Activated CD8-positive, alpha-beta T cell treated with anti-CD3 and anti-CD28 coated beads for 36 hours (primary cell): ENCODE measurements at places on chromosomes 3 and 15.

DNA sequence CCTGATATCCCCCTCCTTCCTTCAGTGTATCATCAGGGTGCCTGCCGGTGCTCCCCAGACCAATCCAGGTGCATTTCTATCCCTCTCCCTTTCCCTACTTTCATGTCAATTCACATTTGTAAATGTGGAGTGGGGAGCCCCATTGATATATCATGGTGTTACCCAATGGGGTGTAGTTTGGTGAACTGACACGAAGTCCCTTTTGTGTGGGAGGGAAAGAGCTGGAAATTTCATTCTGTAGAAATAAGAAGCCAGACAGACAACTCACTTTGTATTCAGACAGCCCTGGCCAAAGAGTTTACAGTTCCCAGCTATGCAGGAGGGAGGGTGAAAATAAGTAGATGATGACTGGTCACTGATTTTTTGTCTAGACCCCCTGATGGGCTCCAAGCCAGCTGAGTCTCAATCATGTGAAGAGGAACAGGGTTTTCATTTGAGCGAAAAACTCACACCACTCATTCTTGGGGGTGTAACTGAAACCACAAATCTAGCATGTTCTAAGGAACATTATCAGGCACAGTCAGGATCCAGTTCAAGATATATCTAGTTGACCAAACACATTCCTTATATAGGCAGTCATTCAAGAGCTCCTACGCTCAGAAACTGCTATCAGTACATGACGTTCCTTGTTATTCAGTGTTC, 58.9 kb downstream of the LMCD1 start:
- H3K4me3 ChIP-seq = no peak overlapping the region
- H3K4me1 ChIP-seq = no peaks in the 10 kb centered on the region
- H3K27me3 ChIP-seq = peaks cover 2% of the 10 kb centered on the region
- H3K36me3 ChIP-seq = no peaks in the 10 kb centered on the region

- H3K36me3 ChIP-seq = peaks cover 1% of the 10 kb centered on the region
- no peaks in the 10 kb centered on the region for H3K27me3 ChIP-seq
- no peak overlapping the region for H3K27ac ChIP-seq
Observed at GRCh38 chr3:123618768-123619484, 34.1 kb upstream of the HACD2 start.

DNA sequence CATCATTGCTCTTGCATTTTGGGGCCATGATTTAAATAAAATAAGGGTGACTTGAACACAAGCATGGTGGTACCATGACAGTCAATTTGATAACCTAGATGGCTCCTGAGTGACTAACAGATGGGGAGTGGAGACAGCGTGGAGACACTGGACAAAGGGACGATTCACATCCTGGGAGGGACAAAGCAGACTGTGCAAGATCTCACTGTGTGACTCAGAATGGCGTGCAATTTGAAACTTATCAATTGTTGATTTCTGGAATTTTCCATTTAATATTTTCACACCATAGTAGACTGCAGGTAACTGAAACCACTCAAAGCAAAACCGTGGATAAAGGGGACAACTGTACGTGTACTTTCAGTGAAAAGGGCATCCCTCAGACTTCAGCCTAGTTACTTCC, 25.5 kb downstream of the MCCC1 start:
- H3K4me1 ChIP-seq = peaks cover 16% of the 10 kb centered on the region
- no peak overlapping the region for H3K4me3 ChIP-seq
- H3K36me3 ChIP-seq = peaks cover 58% of the 10 kb centered on the region
- peak; percentile 12 for DNase-seq

DNA sequence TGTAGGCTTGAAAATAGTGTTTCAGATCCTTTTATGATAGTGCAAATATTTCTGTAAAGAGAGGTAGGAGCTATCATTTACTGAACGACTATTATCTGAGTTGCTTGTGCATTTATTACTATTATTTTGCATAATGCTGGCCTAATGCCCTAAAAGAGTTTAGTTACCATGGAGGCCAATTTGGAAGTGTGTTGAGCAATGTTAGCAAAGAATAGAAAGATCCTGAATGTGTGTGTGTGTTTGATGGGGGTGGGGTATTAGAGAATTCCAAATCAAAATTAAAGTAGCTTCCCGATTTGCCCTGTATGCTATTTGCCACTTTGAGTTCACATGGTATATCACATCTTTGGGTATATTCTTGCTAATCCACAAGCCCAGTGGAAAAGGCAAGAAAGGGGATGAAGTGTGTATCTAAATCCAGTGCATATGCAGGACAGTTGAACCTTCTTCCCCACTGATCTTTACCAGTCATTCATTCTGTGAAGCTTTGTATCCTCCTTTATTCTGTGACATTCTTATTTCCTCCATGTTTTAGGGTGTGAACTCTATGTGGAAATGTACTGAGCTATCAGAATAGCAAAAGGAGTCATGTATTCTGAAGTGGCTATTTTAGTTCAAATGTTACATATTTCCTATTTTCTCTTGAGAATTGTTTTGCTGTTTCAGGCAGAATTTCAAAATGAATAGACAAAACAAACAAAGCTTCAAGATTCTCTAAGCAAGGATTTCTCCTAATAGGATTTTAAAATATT, 45.7 kb upstream of the PLSCR5 start:
- H3K27me3 ChIP-seq = no peaks in the 10 kb centered on the region
- no peaks in the 10 kb centered on the region for H3K4me1 ChIP-seq
- DNase-seq = no peak
- no peak overlapping the region for H3K4me3 ChIP-seq
- H3K36me3 ChIP-seq = no peaks in the 10 kb centered on the region

DNA sequence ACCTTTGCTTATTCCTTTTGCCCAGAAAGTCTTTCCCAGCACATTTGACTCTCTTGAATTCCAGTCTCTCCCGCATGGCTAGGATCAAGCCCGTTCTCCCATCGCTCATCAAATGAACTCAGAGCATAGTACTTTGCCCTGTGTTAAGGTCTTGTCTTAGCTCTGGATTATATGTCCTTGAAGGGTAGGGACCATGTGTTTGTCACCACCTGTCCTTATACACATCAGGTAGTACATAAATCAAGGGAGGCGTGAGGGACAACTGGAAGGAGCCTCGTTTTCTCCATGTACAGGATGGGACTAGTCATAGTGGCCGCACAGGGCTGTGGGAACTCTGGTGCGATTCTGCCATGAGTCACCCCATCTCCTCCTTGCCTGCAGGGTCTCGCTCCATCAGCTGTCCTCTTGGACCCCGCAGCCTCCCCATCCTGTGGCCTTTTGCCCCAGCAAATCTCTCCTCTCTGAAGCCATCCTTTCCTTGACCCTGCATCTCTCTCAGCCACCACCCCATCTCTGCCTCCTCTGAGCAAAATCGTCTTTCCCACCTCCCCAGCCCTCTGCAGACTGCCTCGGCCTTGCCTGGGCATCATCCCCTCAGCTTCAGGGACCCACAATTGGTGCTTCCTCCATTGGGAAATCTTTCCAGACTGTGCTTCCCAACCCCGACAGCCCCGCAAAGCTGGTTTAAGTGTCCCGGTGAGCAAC, 33.4 kb upstream of the RAB6B start:
- no peak for DNase-seq
- no peak overlapping the region for H3K27ac ChIP-seq
- no peaks in the 10 kb centered on the region for H3K36me3 ChIP-seq
- peaks cover 3% of the 10 kb centered on the region for H3K27me3 ChIP-seq

DNA sequence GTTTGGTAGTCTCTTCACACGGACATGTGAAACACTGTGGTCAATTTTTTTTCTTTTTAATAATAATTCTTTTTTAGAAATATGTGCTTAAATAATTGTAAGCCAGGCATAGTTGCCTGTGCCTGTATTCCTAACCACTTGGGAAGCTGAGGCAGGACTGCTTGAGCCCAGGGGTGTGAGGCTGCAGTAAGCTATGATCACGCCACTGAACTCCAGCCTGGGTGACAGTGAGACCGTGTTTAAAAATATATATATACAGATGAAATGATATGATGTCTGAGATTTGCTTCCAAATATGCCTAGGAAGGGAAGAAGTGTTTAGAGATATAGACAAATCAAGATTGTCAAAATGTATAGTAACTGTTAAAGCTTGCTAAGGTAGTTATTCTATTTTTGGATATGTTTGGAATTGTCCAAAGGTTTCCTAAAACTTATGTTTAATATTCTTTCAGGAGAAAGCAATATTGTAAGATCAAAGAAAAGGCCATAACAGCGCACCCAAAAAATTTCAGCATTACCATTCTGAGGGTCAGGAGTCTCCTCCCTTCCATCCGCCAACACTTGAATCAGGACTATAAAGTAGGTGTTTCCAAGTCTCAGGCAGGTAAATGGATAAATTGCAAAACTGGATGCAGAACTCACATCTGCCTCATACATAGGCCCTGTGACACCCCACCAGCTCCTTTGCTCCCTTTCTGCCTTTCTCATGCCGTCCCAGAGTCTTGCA, 532 bp upstream of the SELENOT start:
- DNase-seq = no peak
- peak overlapping the region; percentile 97 for H3K27ac ChIP-seq
- H3K4me1 ChIP-seq = peaks cover 52% of the 10 kb centered on the region
- H3K36me3 ChIP-seq = peaks cover 35% of the 10 kb centered on the region

DNA sequence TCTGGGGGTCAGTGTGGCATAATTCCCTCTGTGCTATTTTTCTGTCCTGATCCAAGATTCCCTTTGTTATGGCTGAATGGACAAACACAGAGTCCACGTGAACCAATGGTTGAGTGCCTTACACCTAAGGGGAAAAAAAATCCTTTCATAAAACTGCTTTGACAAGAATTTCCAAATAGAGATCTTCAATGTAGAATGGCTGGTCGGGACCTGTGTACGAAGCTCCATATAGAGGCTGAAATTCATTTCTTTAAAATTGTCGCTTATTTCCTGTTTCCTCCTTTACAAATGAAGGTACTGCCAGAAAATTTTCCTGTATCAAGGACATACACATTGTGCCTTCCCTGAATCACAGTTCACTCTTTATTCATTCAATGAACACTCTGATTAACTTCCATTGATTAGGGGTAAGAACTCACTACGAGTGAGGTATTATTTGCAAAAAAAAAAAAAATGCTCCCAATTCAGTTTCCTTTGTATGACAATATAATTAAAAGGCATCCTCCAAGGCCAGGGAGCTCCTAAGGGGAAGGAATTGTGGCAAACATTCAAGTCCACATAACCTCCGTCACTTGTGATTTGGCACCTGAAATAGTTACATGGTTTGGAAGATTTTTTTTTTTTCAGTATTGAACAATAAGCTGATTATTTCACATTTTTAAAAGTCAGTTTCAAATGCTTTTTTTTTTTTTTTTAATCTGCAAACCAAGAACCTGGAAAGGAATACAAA, 293.8 kb downstream of the MEX3B start:
- no peak overlapping the region for H3K27ac ChIP-seq
- no peak overlapping the region for H3K4me3 ChIP-seq
- H3K4me1 ChIP-seq = no peaks in the 10 kb centered on the region
- H3K36me3 ChIP-seq = no peaks in the 10 kb centered on the region
- peaks cover 7% of the 10 kb centered on the region for H3K27me3 ChIP-seq

- H3K4me3 ChIP-seq = no peak overlapping the region
- no peaks in the 10 kb centered on the region for H3K27me3 ChIP-seq
- no peaks in the 10 kb centered on the region for H3K4me1 ChIP-seq
- no peaks in the 10 kb centered on the region for H3K36me3 ChIP-seq
- no peak for DNase-seq
- no peak overlapping the region for H3K27ac ChIP-seq
Observed at GRCh38 chr3:96538186-96538585, 276.2 kb upstream of the EPHA6 start.

GRCh38 chr3:84683493-84683892, 275.3 kb upstream of the CADM2 start:
- no peaks in the 10 kb centered on the region for H3K36me3 ChIP-seq
- no peak overlapping the region for H3K27ac ChIP-seq
- no peak for DNase-seq
- H3K4me1 ChIP-seq = no peaks in the 10 kb centered on the region
- no peak overlapping the region for H3K4me3 ChIP-seq

GRCh38 chr3:173745952-173746682, 348.6 kb downstream of the NLGN1 start:
- no peak for DNase-seq
- no peaks in the 10 kb centered on the region for H3K36me3 ChIP-seq
- H3K27ac ChIP-seq = no peak overlapping the region
- H3K27me3 ChIP-seq = no peaks in the 10 kb centered on the region
- H3K4me1 ChIP-seq = no peaks in the 10 kb centered on the region

- peaks cover 46% of the 10 kb centered on the region for H3K36me3 ChIP-seq
- peak; percentile 25 for DNase-seq
- no peaks in the 10 kb centered on the region for H3K27me3 ChIP-seq
- H3K4me3 ChIP-seq = peak overlapping the region; percentile 2
Observed at GRCh38 chr3:141553055-141553454, 66.2 kb downstream of the RASA2 start.

GRCh38 chr3:98574132-98574531, 19.3 kb downstream of the CPOX start:
- no peaks in the 10 kb centered on the region for H3K27me3 ChIP-seq
- peaks cover 49% of the 10 kb centered on the region for H3K4me1 ChIP-seq
- peaks cover 35% of the 10 kb centered on the region for H3K36me3 ChIP-seq
- peak overlapping the region; percentile 72 for H3K27ac ChIP-seq
- DNase-seq = peak; percentile 36

DNA sequence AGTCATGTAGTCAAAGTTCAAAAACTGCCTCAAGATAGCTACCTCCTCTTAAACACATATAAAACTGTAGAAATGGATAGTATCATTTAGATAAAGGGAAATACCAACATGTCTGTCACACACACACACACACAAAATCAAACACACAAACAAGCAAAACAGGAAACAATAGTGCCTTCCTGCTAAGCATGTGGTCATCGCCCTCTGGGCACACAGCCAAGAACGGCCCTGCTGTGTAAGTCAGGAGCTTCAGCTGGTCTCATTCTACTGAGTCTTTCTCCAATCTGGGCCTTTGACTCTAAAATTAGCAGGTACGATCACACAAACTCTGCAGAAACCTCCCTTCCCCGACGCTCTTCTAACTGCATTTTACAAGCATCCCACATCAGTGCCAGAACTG, 272.2 kb upstream of the CHRNA7 start:
- peaks cover 20% of the 10 kb centered on the region for H3K27me3 ChIP-seq
- no peaks in the 10 kb centered on the region for H3K4me1 ChIP-seq
- no peak for DNase-seq
- no peaks in the 10 kb centered on the region for H3K36me3 ChIP-seq

DNA sequence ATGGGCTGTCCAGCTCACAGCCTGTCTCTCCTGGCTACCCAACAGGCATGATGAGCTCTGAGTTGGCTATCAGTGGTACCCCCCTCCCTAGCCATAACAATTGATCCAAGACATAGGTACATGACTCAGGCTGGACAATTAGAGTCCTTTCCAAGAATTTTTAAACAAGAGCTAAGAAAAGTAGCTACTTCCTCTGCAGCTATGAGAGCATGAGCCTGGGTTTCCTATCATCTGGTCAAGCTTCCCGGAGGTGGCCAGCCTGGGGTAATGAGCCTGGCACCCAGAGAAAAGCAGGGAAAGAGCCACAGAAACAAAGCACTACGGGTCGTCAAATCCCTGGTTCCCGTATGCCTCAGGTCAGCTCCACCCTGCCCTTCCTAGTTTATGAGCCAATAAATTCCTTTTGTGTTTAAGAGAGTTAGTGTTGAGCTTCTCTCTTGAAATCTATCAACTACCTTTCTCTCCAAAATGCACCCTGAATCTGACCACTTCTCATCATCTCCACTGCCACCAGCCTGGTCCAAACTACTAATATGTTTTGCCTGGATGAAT, 2.3 kb upstream of the SLC51B start:
- no peak overlapping the region for H3K4me3 ChIP-seq
- DNase-seq = no peak
- peaks cover 1% of the 10 kb centered on the region for H3K27me3 ChIP-seq
- peaks cover 3% of the 10 kb centered on the region for H3K4me1 ChIP-seq

- no peak overlapping the region for H3K27ac ChIP-seq
- no peak overlapping the region for H3K4me3 ChIP-seq
- peaks cover 2% of the 10 kb centered on the region for H3K4me1 ChIP-seq
- H3K27me3 ChIP-seq = no peaks in the 10 kb centered on the region
- H3K36me3 ChIP-seq = peaks cover 6% of the 10 kb centered on the region
Observed at GRCh38 chr3:126858887-126859286, 124.0 kb upstream of the PLXNA1 start.
